ENCODE measurements at places on chromosomes 11 and 22.

DNA sequence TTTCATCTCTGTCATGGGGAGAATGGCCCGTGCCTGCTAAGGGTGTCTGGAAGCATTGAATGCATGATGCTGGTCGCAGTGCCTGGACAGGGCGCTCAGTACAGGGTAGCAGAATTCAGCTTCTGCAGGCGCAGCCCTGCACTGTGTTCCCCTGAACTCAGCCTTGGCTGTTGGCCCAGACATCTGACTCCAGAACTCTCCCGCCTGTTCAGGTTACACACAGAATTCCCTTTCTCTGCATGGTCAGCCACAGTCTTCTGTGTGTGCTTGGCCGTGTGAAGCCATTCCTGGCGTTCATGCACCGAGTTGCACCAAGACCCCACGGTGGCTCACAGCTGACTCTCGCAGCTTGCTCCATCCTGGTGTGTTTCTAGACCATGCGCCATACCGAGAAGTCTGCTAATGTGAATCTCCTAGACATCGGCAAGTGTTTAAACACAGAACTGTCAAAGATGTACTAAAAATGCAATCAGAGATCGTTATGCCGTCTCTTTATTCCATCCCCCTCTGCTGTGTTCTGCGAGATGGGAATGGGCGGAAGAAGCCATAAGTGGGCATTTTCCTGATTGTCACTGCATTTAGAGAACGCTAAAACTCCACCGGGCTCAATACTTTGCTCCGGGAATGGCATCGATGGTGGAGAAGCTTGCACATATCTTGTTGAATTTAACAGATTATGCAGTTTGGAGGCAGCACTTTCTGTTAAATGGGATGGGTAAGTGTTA is 55.6 kb downstream of the MPPED1 start:
- no peak for DNase-seq

GRCh38 chr11:43250309-43250708 is 61.5 kb upstream of the API5 start:
- no peak for DNase-seq

GRCh38 chr11:199782-200181 is 6.9 kb downstream of the SCGB1C1 start:
- DNase-seq: no peak

DNA sequence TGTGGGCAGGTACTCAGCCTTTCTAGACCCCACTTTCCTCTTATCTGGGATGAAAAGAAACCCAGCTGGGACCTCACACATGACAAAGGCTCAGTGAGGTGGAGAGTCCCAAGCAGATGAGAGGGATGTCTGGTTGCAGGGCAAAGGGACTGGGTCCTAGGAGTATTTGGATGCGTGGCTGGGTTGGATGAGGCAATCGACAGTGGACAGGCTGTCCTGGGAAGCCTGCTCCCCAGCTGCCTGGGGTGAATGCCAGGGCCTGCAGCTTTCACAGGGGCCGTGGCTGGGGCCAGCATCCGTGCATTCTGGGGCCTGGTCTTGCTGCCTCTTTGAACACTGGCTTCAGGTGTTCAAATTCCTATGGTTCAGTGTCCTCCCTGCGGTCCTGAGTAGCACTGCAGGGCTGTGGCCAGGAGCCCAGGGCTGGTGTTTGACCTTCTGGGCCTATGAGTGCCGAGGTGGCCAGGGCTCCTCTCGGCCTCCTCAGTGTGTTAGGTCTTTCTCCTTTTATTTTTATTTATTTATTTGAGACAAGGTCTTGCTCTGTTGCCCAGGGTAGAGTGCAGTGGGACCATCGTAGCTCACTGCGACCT is 65.3 kb downstream of the MCM5 start:
- no peak for DNase-seq

- DNase-seq: peak; percentile 11
Observed at GRCh38 chr22:22882033-22882717, 5.4 kb upstream of the IGLL5 start.

DNA sequence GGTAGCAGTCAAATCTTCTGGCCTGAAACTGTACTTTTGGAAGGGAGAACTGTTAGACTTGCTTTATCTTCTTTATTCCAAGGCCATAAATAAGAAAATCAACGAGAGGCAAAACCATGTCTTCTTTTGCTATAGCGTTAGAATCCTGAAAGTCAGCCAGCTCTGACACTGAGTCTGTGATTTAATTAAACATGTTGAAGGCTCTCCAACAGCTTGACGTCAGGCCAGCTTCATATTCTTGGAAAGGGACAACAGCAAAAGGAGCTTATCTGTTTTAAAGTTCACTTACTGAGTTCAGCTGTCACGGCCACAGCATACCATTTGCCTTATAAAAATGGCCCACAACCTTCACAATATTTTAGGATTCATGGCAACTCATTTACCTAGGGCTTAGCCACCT is 131.0 kb upstream of the LDLRAD3 start:
- DNase-seq: no peak

- no peak for DNase-seq
Observed at GRCh38 chr11:11969380-11970215, 38.8 kb downstream of the DKK3 start.

DNA sequence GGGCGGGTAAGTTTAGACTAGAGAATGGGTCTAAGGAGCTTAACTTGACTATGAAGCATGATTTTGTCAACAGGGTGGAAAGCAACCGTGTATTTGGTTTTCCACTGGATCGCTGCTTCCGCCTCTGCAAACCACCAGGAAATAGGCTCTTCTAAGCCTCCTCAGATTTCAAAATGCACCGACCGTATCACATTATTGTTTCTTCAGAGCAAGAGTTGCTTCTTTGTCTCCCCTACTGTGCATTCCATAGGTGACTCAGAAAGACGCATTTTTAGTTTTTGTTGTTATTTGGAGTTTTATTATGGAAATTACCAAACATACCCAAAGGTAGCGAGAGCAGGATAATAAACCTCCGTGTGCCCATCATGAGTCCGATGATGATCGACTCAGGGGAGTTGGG is 64.3 kb upstream of the RASD2 start:
- no peak for DNase-seq

GRCh38 chr11:129972611-129973010 is 30.0 kb downstream of the PRDM10 start:
- DNase-seq: no peak

DNA sequence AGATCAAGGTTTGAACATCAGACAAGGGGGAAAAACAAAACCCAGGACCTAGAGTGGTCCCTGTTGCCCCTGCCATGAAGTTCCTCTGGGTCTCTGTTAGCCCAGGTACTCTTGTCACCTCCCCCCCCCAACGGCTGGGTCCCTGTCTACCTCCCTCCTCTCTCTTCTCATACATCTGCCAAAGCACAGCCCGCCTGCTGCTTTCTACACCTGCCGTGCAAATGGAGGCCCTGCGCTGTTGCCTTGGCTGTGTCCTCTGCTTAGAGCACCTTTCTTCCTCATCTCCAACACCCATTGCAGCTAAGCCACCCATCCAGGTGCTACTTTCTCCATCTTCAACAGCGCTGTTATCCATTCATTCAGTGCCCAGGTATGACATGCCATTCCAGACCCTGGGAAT is 99.2 kb downstream of the TP53I11 start:
- DNase-seq: no peak

GRCh38 chr22:47409539-47410275 is 647.3 kb downstream of the TBC1D22A start:
- no peak for DNase-seq

- no peak for DNase-seq
Observed at GRCh38 chr22:42475122-42475521, 42.9 kb upstream of the NFAM1 start.

DNA sequence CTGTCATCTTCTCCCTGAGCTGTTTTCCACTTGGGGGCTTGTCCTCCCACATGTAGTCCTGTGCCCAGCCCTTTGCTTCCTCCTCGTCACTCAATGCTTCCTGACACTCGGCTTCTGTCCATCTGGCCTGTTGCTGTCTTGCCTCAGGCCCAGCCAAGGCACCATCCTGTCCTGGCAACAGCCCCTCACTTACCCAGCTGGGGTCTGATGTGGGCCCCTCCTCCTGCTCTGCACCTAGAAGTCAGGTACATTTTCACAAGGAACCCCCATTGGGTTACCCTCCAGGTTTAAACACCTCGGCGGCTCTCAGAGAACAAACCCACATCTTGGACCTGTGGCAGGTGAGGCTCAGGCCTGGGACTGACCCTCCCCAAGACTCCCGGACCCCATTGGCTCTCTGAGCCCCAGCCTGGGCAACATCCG is 784.8 kb downstream of the TBC1D22A start:
- DNase-seq: no peak

GRCh38 chr11:5694642-5695041 is 5.1 kb downstream of the TRIM22 start:
- DNase-seq: no peak

DNA sequence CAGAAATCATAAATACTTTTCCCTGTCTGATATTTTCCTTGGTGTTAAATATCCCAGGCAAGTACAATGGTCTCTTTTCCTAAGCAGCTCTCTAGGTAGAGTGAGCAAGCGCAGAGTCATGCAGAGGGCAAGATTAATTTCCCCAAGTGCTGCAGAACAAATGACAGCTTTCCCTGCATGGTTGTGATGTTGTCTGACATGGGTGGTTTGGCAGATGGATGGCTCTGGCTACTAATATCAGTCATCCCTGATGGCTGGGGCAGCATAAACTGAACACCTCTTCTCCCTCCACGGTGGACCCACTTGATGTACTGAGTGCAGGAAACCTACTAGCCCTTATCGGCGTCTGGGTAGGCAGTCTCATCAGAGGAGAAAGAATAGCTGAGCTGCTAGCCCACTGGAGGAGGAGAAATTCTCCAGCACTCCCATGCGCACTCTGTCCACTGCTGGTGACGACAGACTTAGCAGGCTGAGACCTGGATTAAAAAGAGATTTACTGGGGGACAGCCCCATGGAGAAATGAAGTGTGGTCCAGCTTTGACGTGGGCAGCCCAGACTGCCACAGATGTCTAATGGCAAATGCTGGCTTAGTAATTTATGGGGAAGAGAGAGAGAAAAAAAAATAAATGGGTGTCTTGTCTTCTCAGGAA is 202.9 kb downstream of the DBX1 start:
- peak; percentile 45 for DNase-seq

DNA sequence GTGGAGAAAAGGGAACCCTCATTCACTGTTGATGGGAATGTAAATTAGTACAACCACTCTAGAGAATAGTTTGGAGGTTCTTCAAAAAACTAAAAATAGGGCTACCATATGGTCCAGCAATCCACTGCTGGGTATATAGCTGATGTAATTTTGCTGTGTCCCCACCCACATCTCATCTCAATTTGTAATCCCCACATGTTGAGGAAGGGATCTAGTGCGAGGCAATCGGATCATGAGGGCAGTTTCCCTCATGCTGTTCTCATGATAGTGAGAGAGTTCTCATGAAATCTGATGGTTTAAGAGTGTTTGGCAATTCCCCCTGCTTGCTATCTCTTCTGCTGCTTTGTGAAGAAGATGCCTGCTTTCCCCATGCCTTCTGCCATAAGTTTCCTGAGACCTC is 17.1 kb upstream of the OR52M1 start:
- no peak for DNase-seq

GRCh38 chr11:19615341-19616183 is 97.1 kb upstream of the NAV2 start:
- no peak for DNase-seq
